Uterine smooth muscle cell (primary cell): ENCODE measurements at places on chromosomes 4 and X. TPM values are rescaled to one million over a fixed set of nuclear protein-coding genes. Genes with fewer than 3 reads are reported as not detected.

RNF175 gene
- total RNA-seq = 0.11 and 0.25 TPM in 2 replicates

ZNF732 gene
- total RNA-seq = 0.12 and 0.66 TPM in 2 replicates

UFSP2 gene
- total RNA-seq = 44.1 and 47.6 TPM in 2 replicates

FGG gene
- not detected in 2 replicates for total RNA-seq

C4orf50 gene
- not detected in 2 replicates for total RNA-seq

KLHL5 gene
- 138 and 157 TPM in 2 replicates for total RNA-seq

FAM9C gene
- total RNA-seq = 0.12 TPM in 1 of 2 replicates, not detected in the other

ARR3 gene
- total RNA-seq = not detected in 2 replicates

IL1RAPL2 gene
- total RNA-seq = 0.11 TPM in 1 of 2 replicates, not detected in the other

DUX4 gene
- total RNA-seq = not detected in 2 replicates

RGN gene
- total RNA-seq = 2.9 and 6.7 TPM in 2 replicates

CLDN34 gene
- not detected in 2 replicates for total RNA-seq

GUCY1A1 gene
- total RNA-seq = 0.11 and 0.25 TPM in 2 replicates

GC gene
- not detected in 2 replicates for total RNA-seq

TLR2 gene
- total RNA-seq = 0.44 and 0.62 TPM in 2 replicates

TRIM2 gene
- 68.0 and 94.4 TPM in 2 replicates for total RNA-seq

EMD gene
- total RNA-seq = 17.1 and 20.6 TPM in 2 replicates

TMSB15A gene
- 3.2 and 8.7 TPM in 2 replicates for total RNA-seq

CLDN22 gene
- not detected in 2 replicates for total RNA-seq

FBXW7 gene
- 64.1 and 95.0 TPM in 2 replicates for total RNA-seq

HERC5 gene
- 1.4 and 2.7 TPM in 2 replicates for total RNA-seq

AGTR2 gene
- total RNA-seq = not detected in 2 replicates

FRAS1 gene
- 1.3 and 3.1 TPM in 2 replicates for total RNA-seq

CXCL3 gene
- 2.1 and 3.3 TPM in 2 replicates for total RNA-seq

CCNB3 gene
- total RNA-seq = 0.12 and 4.2 TPM in 2 replicates

PABPC1L2A gene
- not detected in 2 replicates for total RNA-seq

MCF2 gene
- not detected in 2 replicates for total RNA-seq

SHROOM3 gene
- total RNA-seq = 2.2 and 4.2 TPM in 2 replicates
